NCI-H82 (cell line): ENCODE measurements at places on chromosomes 13 and 19.

- no peak for DNase-seq
These were observed 49.5 kb downstream of the RFX2 start for GRCh38 chr19:6060600-6061375.

- no peak for DNase-seq
These were observed 219.8 kb downstream of the MZT1 start for GRCh38 chr13:72507416-72508199.

DNA sequence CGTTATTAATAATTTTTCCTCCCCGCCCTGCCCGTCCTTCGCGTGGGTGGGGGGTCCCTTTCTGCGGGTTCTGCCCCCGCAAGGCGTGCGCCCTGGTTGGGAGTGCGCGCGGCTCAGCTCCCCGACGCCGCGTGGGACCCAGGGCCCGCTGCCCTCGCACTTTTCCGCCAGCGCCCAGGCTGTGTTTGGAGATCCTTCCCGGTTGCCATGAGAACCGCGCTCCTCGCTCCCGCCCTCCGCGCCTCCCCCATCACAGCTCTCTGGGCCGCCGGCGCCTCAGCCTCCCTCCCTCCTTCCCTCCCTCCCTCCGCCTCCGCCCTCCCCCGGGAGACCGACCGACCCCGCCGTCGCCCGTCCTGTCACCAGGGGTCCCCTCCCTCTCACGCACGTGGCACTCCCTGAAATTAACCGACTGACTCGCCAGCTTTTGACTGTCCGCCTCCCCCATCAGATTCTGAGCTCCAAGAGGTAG, 2.4 kb upstream of the SSBP4 start:
- peak; percentile 97 for DNase-seq

DNA sequence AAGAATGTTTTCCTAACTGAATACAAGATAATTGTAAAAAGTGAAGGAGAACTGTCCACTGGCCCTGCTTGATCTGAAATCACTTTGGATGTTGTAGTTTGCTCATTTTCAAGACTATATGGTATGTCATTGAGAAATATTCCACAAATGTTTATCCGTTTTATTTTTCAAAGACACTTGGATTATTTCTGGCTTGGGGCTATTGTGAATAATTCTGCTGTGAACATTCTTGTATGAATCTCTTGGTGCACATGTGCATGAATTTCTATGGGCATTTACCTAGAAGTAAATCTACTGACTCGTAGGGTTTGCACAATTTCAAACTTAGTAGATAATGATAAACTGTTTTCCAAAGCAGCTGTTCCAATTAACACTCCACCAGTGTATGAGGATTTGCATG, 8.6 kb downstream of the RXFP2 start:
- no peak for DNase-seq
